ENCODE measurements at places on chromosomes 5 and 9.

DNA sequence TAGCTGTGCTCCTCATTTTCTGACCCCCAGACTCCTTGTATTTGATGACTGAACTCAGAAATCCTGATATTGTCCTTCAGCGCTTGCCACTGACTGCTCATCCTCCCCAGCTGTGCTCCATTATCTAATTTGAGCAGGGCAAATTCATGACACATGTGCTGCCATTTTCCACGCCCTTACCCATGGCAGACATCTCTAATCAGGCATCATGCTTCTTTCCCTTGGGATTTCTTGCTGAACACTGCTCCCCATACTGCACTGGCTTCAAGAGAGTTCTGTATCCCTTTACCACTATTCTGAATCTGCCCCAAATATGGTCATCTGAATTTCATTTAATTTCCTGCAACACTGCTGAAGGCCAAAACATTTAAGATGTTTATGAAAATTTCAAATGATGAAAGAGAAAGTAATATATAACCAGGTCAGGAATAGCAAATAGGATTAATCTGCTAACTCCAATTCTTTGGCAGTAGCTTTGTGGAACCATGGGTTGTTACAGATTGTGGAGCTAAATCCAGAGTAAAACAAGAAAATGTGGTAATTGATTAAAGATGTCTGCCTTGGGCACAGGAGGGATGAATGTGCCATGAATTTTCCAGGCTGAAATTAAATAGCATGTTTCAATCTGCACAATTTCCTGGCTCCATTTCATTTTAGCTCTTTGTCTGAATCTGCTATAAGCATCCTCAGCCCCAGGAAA is 93.6 kb downstream of the CYFIP2 start:
- no peak for DNase-seq

GRCh38 chr5:170861667-170861916 is 226 bp upstream of the RANBP17 start:
- DNase-seq = no peak

DNA sequence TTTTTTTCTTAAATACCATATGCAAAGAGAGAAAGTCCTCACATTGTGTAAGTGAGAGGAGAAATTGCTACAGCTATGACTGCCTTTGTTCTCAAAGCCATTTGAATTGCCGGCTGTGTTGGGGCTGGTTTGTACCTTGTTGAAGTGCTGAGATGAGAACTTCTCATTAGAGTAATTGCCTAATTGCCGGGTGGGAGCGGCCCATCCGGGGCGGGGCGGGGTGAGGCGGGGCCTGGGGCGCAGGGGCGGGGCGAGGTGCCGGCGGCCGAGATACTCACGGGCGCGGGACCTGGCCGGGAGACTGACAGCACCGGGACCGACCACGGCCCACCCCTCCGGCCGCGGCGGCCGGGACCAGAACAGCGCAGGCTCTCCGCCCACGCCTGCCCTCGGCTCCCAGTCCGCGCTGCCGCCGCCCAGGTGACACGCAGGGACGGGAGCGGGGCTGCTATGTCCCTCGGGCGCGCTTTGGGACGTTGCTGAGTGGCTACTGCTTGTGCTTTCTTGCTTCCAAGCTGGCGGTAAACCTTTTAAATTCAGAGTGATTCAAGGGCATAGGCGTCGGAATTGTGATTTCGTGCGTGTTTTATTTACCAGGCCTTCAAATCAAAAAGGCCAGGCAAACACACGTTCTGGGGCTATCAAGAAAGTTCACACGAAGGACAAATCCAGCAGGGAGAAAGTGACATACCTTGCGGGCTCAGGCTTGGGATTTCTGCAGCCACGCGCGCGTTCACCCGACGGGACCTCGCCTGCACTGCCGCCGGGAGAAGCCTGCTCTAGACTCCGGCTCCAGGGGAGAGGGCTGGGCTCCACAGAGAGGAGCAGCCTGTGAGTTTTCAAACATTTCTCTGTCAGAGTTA is 269.1 kb downstream of the FANCC start:
- DNase-seq = no peak

DNA sequence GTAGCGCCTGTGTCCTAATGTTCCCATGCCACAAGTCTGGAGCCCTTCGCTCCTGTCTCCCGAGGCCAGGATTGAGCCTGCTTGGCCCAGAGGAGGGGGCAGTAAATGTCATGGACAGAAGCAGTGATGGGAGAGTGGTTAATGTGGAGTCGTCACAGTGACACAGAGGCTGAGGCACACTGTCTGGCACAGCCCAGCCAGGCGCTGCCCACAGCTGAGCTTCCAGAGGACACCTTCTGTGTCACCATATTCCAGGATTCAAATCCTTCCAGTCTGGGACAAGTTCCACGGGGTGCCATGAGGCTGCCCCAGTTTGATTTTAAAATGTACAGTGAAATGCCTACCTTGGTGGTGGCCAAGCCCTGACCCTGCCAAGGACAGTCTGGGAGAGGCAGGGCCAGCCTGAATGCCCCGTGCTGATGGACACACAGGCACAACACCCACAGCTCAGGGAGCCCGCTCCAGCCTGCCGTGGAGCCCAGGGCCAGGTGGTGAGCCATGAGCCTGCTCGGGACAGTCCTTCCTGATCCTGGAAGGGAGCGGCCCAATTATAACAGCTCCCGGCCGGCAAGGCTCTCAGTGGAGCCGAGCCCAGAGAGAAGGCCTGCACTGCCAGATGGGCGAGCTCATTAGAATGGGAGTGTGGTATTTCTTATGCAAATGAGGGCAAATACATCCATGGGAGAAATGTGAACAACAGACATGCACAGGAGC is 99.1 kb upstream of the RUFY1 start:
- DNase-seq = no peak

DNA sequence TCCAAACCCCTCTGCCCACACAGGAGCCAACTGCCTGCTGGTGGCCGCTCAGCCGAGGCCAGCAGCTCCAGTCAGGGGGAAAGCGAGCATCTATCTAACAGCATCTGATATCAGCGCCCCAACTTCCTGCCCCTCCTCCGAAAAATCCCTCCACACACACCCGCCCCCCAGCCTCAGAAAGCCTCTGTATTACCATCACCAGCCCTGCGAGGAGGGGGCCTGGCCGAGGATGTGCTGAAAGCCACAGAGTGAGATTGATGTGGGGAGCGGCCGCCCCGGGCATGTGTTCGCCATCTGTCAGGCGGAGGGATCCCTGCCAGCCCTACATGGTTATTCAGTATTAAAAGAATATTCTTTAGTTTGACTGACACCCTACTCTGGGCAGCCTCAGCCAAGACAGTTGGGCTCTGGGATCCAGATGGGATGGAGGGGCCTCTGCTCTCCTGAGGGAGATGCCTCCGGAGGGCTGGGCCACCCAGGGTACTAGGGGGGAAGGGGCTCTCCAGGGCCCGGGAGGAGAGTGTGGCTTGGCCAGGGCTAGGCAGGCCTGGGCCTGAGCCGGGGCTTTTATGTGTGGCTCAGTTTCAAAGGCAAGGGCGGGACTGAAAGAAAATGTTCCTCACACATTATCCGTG is 98.0 kb downstream of the HSD17B3 start:
- no peak for DNase-seq

GRCh38 chr9:19441730-19442129 is 32.9 kb downstream of the ACER2 start:
- no peak for DNase-seq

DNA sequence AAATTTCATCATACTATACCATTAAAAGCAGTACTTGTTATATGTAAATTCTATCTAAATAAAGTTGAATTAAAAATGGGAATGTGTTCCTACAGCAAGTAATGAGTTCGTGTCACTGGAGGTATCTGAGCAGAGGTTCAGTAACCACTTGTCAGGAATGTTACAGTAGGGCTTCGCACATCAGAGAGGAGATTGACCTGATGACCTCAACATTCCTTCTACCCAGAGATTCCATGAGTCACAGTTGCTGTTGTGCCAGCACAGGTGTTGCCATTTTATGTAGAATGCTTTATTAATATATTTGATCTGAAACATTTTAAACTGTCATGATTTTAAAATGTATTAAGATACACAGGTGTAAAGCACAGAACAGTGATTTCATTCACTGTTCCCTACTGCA is 60.3 kb downstream of the STX17 start:
- DNase-seq = peak; percentile 22

GRCh38 chr5:161278739-161279660 is 267.5 kb downstream of the GABRB2 start:
- DNase-seq = no peak

GRCh38 chr5:8381972-8382371 is 513.0 kb downstream of the MTRR start:
- no peak for DNase-seq

DNA sequence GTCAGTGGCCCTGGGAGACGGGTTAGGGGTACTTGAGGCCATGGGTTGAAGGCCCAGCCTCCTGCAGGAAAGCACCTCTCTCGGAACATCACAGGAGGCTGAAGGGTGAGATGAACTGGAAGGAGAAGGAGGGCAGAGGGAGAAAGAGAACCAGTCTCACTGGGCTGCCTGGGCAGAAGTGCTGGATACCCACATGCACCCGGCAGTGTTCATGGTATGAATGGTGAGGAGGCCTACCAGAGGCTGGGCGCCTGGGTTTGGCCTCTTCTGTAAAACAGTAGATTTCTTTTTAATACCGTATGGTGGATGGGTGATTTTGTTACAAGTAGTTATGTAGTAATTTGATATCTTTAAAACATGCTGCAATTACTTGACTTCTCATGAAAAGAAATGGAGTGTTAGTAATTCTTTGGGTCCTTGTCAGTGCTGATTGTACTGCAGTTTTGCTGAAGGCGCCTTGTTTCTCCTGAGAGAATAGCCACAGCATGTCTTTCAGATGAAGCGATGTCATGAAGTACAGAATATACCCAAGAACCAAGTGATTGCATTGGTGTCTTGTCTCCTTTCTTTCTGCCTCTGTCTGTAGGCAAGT is 258.6 kb downstream of the FANCC start:
- DNase-seq = no peak

DNA sequence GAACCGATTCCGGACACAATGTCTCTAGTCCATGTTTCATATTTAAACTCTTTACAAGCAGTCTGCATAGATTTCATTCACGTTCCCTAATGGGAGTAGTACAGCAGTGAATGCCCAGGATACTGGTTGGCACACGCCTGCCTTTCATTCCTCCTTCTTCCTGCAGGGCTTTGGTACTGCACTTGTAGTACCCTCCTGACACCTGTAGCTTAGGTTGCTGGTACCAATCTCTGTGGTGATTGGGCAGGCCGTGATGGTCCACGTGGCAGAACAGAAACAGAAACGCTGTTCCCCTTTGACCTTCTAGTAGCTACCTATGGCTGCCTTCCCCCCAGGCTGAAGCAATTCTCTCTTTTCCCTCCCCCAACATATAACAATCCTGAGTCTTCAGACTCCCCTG is 107.3 kb upstream of the MEGF10 start:
- DNase-seq = no peak

DNA sequence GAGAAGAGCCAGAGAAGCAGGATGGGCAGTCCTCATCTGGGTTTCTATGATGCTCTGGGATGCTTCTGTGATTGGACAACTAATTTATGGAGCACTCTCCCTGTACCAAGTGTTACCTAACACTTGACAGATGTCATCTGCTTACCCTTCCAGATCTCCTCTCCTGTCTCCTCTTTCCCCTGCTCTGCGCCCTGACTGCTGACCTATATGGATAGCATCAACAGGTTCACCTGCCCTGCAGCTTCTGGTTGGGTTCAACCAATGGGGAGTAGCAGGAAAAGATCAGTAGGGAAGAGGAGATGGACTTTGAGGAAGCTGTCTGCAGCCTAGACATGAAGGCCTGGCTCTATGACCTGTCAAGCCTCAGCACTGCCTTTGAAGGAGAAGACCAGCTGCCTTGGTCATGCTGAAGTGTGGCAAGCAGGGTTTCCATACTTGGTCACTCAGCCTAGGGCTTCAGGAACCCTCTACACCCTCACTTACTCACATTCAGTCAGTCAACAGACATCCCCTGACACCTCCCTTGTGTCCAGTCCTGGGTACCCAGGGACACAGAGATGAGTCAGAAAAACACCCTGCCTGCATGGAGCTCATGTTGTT is 11.3 kb upstream of the P4HA2 start:
- no peak for DNase-seq

DNA sequence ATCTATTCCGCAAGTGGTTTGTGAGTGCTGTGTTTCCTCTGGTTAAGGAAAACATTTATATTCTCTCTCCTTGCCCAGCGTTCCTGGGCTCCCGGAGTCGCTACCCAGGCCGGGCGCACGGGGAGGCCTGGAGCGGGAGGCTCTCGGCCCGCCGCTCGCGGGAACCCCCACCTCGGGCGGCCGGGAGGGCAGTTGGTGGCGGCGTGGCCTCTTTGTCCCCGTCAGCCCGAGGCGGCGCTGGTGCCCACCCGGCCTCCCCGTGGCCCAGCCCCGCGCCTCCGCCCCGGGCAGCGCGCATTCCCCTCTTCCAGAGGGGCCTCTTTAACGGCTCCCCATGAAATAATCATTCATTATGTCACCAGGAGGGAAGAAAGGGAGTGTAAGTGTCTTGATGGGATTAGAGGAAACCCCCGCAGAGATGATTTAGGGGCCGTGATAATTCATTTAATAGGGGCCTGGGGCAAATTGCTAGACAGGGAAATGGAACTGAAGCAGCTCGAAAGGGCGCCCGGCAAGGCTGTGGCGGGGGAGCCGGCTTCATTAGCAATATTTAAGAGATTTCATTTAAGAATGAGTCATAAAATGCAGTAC is 181.9 kb upstream of the TBCA start:
- DNase-seq = no peak

DNA sequence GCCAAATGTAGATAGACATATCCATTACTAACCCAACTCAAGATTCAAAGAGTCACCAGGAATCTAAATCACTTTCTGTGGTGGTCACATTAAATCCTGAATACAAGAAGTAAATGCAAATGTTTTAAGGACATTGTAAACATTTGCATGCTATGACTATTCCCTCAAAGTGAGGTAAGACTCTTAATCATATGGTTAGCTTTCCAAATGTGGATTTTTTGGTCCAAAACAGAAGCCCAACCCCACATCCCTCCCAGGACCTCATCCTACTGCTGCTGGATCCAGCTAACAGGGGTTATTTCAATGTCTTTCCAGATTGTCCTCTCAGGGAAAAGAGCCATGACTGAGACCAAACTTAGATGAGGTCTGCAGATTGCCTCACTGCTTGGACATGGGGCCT is 228.1 kb upstream of the PANK3 start:
- no peak for DNase-seq

- DNase-seq = no peak
These were observed 454.6 kb upstream of the TUSC1 start for GRCh38 chr9:26132746-26133312.

DNA sequence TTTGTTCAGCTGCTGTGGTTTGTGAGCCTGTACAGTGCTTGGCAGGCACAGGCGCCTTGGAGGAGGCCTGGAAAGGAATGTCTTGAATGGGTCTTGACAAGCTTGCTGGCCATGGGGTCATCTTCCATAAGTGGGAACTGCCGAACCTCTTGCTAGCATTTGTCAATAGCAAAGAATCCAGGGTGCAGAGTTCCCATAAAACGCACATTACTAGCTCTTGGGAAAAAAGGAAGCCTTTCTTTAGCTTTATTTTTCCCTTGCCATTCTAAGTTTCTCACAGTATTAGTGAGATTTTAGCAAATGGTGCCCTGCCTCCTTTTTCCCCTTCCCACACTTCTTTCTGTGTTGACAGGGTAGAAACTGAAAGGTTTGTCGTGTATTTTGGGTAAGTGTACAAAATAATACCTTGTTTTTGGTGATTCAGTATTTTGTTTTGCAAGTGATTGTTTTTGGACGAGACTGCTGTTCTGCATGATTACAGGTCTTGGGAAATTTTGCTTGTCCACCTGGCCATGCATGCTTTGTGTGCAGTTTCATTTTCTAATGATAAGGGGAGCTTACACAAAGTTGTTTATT is 82.0 kb downstream of the ADGRV1 start:
- DNase-seq = no peak

GRCh38 chr5:6634788-6635430 is 1.7 kb downstream of the SRD5A1 start:
- DNase-seq = no peak

GRCh38 chr5:24714746-24715145 is 70.0 kb upstream of the CDH10 start:
- no peak for DNase-seq

GRCh38 chr5:172603251-172603806 is 37.7 kb upstream of the NEURL1B start:
- DNase-seq = no peak
